ENCODE measurements at places on chromosomes 4 and X.

- no peak for DNase-seq
These were observed 423.2 kb downstream of the RPA4 start for GRCh38 chrX:97306771-97307470.

GRCh38 chr4:8888856-8889255 lies 17.2 kb upstream of the HMX1 start:
- no peak for DNase-seq

- no peak for DNase-seq
These were observed 62.3 kb upstream of the PAGE3 start for GRCh38 chrX:55326985-55327384.

DNA sequence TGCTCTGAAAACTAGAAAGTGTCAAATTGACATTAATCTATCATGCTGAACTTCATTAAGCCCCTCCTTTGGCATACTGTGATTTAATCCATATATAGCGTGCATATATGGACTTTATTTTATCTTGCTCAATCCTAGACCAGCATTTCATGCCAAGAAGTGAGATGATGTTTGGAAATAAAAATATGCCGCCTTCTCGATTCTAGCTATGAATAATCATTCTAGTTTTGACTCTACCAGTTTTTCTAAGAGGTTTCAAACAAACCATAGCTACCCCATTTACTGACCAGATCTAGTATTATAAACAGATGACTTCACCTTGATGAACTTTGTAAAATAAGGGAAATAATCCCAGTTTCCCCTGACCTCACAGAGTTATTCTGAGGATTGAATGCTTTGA lies 95.0 kb downstream of the ARX start:
- DNase-seq, result no peak

GRCh38 chrX:22366166-22366702 lies 93.5 kb downstream of the CBLL2 start:
- no peak for DNase-seq

- DNase-seq, result no peak
These were observed 80.5 kb downstream of the HNRNPD start for GRCh38 chr4:82293304-82293703.

- DNase-seq, result no peak
These were observed 50.0 kb upstream of the SOD3 start for GRCh38 chr4:24745172-24745895.

GRCh38 chrX:13090339-13091110 lies 46.1 kb upstream of the FAM9C start:
- DNase-seq, result no peak

- no peak for DNase-seq
These were observed 14.1 kb downstream of the KLF3 start for GRCh38 chr4:38678078-38678477.

DNA sequence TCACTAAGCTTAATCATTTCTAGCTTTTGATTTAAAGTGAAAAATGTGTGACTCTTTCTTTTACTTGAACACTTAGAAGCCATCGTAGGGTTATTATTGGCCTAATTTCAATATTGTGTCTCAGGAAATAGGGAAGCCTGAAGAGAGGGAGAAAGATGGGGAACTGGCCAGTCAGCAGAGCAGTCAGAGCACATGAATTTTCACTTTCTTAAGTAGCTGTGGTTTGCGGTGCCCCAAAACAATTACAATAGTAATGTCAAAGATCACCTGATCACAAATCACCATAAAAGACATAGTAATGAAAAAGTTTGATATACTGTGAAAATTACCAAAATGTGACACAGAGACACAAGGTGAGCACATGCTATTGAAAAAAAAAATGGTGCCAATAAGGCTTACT lies 45.5 kb downstream of the CENPC start:
- no peak for DNase-seq

GRCh38 chr4:127400731-127401346 lies 231.9 kb upstream of the INTU start:
- peak; percentile 49 for DNase-seq

- no peak for DNase-seq
These were observed 82.4 kb upstream of the ZIC3 start for GRCh38 chrX:137483554-137483953.

DNA sequence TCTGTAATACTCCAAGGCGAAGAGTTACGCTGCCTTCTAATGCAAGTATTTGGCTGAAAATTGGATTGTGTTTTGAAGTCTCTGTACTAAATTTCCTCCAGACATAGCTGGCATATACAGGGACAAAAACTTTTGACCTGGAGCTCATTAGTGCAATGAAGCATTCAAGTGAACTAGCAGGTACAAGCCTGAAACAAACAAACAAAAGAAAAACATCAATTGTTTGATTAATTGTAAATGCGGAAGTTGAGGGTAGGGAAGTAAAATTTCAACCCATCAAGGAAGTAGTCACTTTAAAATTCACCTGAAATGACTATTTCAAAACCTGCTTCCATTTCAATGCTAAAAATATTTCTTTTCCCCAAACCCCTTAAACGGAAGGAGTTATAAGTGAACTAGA lies 516.3 kb upstream of the ATOH1 start:
- no peak for DNase-seq

DNA sequence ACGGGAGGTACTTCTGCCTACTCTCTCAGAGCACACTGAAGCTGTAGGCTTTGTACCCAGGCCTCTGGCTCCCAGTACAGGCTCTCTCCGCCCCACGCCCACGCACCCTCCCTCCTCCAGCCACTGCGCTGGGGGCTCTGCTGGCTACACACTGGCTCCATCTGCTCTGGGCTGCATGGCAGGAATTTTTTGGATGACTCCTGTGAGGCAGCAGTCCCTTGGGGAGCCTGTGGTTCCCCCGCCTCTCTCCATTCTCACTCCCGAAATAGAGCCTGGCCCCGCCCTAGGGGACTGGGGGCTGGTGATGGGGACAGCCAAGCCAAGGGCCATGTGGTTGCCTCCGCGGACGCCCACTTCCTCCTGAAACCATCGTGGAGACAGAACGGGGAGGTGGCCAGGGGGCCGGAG lies 58.1 kb upstream of the ADRA2C start:
- DNase-seq, result no peak

- DNase-seq, result no peak
These were observed 71.0 kb downstream of the IRF2 start for GRCh38 chr4:184403384-184403781.

DNA sequence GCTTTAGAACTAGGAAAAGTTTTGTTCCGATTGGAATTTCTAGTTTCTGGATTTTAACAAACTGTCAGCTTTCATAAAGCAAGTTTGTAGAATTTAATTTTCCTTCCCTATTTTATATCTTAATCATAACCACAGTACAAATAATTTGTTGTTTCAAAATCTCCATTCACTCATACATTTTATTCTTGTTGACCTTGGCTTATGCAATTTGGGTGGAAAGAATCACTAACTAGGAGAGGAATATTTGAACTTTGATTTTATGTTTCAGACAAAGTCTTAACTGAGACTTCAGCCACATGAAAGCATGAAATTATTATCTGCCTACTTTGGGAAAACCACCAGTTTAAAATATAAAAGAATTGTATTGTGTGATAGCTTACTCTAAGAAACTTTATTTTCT lies 427.9 kb downstream of the SPRY1 start:
- no peak for DNase-seq

- no peak for DNase-seq
These were observed 1106.4 kb downstream of the NLGN4X start for GRCh38 chrX:5122181-5122678.

GRCh38 chr4:121392426-121393086 lies 11.7 kb upstream of the QRFPR start:
- no peak for DNase-seq

GRCh38 chr4:87732033-87732765 lies 67.2 kb upstream of the IBSP start:
- DNase-seq, result no peak

- DNase-seq, result no peak
These were observed 462.6 kb downstream of the IL15 start for GRCh38 chr4:142098900-142099545.

DNA sequence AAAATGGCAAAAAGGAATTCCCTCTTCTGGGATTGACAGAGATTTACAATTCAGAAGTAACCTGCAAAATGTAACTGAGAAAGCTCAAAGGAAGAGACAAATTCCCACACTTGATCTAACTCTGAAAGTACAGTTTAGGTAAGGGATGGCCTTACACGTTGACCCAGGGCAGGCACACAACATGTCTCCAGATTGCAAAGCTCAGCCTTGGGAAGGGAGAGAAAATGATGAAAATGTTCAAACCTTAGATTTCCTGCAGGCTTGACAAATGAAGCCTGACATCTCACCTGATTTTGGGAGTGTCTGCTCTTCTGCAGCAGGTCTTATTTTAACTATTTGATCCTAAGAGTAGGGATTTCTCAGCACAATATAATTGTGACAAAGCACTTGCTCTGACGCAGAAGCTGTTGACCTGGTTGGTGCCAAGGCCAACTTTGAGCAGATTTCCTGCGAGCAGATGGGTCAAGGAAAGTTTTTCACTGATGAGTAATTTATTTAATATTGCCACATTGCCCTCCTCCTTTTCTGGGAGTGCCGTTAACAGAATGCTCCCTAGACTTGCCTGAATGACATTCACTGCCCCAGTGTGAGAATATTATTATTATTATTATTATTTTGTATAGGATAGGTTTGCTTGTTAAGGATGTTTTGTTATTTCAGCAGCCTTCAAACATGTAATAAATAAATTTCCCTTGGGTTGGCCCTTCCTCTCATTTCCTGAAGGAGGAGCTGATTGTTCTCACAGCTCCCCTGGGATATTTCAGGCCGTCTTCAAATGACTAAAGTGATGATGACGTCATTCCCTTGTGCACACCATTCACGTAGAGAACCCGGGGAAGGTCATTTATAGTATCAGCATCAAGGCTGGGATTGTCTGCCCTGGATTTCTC lies 157.1 kb downstream of the VEGFC start:
- DNase-seq, result no peak

DNA sequence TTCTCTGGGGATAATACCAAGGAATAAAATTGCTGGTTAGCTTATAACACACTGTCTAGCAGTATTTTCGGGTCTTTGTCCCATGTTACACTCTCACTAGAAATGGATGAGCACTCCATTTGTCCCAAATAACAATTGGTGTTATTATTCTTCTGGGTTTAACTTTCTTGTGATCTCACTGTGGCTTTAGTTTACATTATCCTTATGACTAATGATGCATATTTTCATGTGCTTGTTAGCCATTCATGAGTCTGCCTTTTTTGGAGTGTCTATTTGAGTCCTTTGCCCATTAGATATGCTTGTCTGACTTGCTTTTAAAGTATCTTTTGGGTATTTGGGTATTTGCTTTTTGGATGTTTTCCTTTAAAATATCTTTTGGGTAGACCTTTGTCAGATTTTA lies 372.9 kb upstream of the TENM3 start:
- DNase-seq, result no peak
